ENCODE measurements at places on chromosomes 1 and 21.

GRCh38 chr1:46030876-46031660, 101.4 kb downstream of the PIK3R3 start:
- H3K36me3 ChIP-seq, result peaks cover 3% of the 10 kb centered on the region
- no peaks in the 10 kb centered on the region for H3K27me3 ChIP-seq
- H3K27ac ChIP-seq, result no peak overlapping the region
- DNase-seq, result no peak

DNA sequence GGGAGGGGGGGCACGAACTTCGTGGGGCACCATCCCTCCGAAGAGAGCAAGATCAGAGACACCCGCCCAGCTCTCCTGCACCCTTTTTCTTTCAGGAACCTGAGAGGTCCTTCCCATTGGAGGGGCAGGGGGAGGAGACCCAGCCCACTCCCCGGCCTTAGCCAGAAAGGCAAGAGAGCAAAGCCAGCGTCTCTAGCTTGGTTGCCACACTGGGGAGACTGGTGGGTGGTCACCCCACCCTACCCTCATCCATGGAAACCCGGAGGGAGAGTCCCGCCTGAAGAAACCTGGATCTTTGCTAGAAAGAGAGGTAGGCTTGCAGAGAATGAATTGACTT, 246 bp downstream of the ATP2B4 start:
- peaks cover 45% of the 10 kb centered on the region for H3K36me3 ChIP-seq
- peaks cover 66% of the 10 kb centered on the region for H3K4me1 ChIP-seq
- H3K4me3 ChIP-seq, result peak overlapping the region; percentile 98
- no peak for DNase-seq
- peak overlapping the region; percentile 89 for H3K27ac ChIP-seq
- H3K27me3 ChIP-seq, result no peaks in the 10 kb centered on the region

- H3K4me3 ChIP-seq, result no peak overlapping the region
- no peaks in the 10 kb centered on the region for H3K36me3 ChIP-seq
- H3K27ac ChIP-seq, result no peak overlapping the region
These were observed 10.7 kb downstream of the APP start for GRCh38 chr21:26159869-26160268.

- H3K27me3 ChIP-seq, result peaks cover 15% of the 10 kb centered on the region
- no peak overlapping the region for H3K27ac ChIP-seq
- DNase-seq, result no peak
- no peak overlapping the region for H3K4me3 ChIP-seq
- H3K4me1 ChIP-seq, result no peaks in the 10 kb centered on the region
- H3K36me3 ChIP-seq, result peaks cover 3% of the 10 kb centered on the region
These were observed 15.1 kb upstream of the TIPRL start for GRCh38 chr1:168163670-168164069.

DNA sequence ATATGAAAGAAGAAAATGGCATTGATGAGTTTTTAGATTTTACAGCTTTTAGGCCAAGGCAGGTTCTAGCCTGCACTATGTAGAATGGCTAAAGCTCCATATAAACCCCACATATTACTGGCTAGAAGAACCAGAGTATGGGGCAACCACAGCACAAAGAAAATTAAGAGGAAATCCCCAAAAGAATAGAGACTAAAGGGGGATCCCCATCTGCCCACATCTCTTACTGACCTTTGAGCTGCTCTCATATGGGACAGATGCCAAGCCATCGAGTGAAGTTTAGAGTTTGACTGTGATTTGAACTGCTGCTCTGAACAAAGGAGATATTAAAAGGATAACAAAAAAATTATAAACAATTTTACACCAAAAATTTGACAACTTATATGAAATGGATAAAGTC, 102.2 kb upstream of the HAO2 start:
- H3K27ac ChIP-seq, result no peak overlapping the region
- no peak overlapping the region for H3K4me3 ChIP-seq
- H3K27me3 ChIP-seq, result peaks cover 10% of the 10 kb centered on the region
- no peaks in the 10 kb centered on the region for H3K4me1 ChIP-seq
- no peaks in the 10 kb centered on the region for H3K36me3 ChIP-seq

GRCh38 chr1:77134359-77134758, 84.9 kb downstream of the PIGK start:
- no peak overlapping the region for H3K27ac ChIP-seq
- no peaks in the 10 kb centered on the region for H3K36me3 ChIP-seq
- no peak overlapping the region for H3K4me3 ChIP-seq
- no peaks in the 10 kb centered on the region for H3K27me3 ChIP-seq
- no peaks in the 10 kb centered on the region for H3K4me1 ChIP-seq
- DNase-seq, result no peak

DNA sequence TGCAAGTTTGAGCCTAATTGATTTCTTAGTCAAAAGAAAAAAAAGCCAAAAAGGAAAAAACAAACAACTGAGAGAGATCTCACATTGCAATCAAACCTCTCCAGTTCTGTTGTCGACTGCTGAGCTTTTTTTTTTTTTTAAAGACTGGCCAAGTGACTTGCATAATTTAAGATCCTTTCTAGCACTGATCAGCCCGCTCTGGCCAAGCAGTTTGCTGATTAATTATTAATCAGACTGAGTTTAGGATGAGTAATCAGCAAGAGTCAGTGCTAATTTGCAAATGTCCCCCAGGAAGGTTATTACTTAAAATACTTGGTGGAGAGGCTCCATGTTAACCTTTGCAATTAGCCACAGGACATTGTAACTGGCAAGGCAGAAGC, 39.3 kb downstream of the HMGB4 start:
- H3K4me3 ChIP-seq, result no peak overlapping the region
- no peaks in the 10 kb centered on the region for H3K36me3 ChIP-seq
- no peaks in the 10 kb centered on the region for H3K4me1 ChIP-seq
- peaks cover 6% of the 10 kb centered on the region for H3K27me3 ChIP-seq
- no peak for DNase-seq
- H3K27ac ChIP-seq, result no peak overlapping the region

GRCh38 chr1:44049839-44050238, 18.6 kb upstream of the SLC6A9 start:
- H3K4me3 ChIP-seq, result no peak overlapping the region
- no peaks in the 10 kb centered on the region for H3K36me3 ChIP-seq
- H3K27me3 ChIP-seq, result peaks cover 6% of the 10 kb centered on the region
- DNase-seq, result no peak
- H3K27ac ChIP-seq, result no peak overlapping the region

- H3K27me3 ChIP-seq, result no peaks in the 10 kb centered on the region
- no peak overlapping the region for H3K4me3 ChIP-seq
These were observed 21.8 kb downstream of the TGFBR3 start for GRCh38 chr1:91864017-91864700.
